Activated CD4-positive, alpha-beta T cell treated with anti-CD3 and anti-CD28 coated beads for 36 hours (primary cell): ENCODE measurements at places on chromosomes 3 and 15. TPM values are rescaled to one million over a fixed set of nuclear protein-coding genes. Genes with fewer than 3 reads are reported as not detected.
A peak's percentile ranks its signal among the peaks of the same experiment; 100 is the strongest.

- DNase-seq: peak; percentile 22
These were observed 60.5 kb downstream of the GLDN start for GRCh38 chr15:51401872-51402517.

GRCh38 chr3:105826778-105827634 lies 41.8 kb downstream of the CBLB start:
- DNase-seq: no peak

- DNase-seq: peak; percentile 70
These were observed 79.3 kb downstream of the ATP10A start for GRCh38 chr15:25783607-25784540.

DNA sequence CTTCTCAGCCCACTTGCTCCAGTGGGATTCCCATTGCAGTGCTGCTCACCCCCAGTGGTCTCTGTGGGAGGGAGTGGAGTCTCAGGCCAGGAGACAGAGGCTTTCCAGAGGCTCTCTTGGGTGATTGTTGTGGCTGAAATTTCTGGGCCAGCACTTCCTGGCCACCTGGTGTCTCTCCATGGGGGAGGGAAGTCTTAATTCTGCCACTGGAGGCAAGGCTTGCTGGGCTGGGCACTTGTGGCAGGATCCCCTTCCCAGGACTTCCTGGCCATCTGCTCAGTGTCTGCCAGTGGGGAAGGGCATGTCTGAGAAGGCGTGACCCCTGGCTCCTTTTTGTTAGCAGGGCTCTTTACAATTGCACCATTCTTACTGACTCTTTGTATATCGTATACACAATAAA lies 351.8 kb downstream of the GABRB3 start:
- no peak for DNase-seq

The IL16 gene
- 102 TPM for total RNA-seq

The LRCH3 gene
- 77.5 TPM for total RNA-seq

DNA sequence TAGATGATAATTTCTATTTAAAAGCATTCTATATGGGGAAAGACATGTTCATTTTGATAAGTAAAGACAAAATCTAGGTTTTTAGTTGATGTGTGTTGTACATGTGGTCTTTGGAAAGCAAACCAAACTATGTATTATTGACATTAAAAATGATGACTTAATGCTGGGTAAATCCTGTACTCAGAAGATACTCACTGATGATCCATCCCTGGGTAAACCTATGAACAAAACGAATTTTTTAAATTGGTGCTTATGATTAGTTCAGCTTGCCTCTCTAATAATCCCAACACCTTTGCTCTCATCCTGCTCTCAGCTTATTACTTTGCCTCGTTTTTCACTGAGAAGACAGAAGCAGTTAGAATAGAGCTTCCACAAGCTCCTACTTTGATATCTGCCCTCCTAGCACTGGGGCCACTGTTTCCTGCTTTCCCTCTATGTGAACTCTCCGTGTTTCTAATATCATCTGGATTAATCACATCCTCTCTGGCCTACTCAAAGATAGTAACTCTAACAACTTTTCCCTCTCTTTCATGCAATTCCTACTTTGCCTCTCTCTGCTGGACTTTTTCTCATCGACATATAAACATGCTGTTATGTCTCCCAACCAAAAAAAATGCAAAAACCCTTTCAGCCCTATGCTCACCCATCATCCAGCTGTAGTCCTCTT lies 29.3 kb downstream of the RARRES1 start:
- DNase-seq: no peak

The SLC22A14 gene
- total RNA-seq: not detected

The GPR171 gene
- 111 TPM for total RNA-seq

DNA sequence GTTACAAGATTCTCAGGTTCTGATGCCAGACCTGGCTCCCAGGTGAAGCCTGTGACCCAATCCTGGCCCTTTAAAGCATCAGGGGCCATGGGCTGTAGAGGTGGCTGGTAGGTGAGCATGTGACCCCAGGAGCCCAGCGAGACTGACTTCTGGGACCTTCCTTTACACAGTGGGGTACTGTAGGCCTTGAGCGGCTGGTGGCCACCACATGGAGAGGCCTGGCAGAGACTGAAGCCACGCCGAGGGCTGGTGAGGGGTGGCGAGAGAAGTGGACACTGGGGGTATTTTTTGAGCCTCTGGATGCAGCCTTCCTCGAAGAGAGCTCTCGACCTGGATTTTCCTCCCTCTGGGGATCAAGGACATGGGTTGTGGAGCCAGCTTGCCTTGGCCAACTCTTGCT lies 71.2 kb upstream of the ITGA11 start:
- DNase-seq: no peak

The CLEC3B gene
- not detected for total RNA-seq

The SLTM gene
- total RNA-seq: 85.9 TPM

The LNP1 gene
- 1.7 TPM for total RNA-seq

- DNase-seq: no peak
These were observed 90.0 kb downstream of the RBPMS2 start for GRCh38 chr15:64685230-64685888.

The MB21D2 gene
- 2.5 TPM for total RNA-seq

The COL6A5 gene
- total RNA-seq: not detected

The TRPM1 gene
- not detected for total RNA-seq

DNA sequence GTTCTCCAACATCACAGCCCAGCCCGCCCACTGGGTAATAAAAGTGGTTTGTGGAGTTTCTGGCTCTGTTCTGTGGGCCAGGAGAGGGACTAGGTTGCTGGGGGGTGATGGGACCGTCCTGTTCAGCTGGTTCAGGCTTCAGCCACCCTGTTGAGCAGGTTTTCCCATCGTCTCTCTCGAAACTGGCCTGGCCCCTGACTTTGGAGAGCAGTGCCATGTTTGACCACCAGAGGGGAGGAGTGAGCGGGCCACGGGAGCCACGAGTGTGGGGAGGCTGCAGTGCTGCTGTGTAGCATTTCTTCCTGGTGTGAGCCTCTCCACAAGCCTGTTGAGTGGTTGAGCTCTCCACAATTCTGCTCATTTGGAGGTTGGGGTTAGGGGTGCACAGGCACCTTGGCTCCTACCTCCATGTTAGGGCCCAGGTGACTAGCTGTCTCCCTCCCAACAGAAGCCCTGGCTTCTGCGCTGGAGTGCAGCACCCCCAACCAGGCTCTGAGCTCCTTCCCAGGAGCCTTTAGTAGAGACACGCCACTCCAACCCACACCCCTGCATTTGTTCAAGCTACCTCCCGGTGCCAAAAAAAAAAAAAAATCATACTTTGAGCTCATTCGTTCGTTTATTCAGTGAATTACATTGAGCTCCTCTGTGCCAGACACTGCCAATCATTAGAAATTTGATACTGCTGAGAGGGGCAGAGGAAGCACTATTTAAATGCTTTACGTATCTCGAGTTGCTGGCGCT lies 13.9 kb downstream of the SPINT1 start:
- DNase-seq: peak; percentile 89

DNA sequence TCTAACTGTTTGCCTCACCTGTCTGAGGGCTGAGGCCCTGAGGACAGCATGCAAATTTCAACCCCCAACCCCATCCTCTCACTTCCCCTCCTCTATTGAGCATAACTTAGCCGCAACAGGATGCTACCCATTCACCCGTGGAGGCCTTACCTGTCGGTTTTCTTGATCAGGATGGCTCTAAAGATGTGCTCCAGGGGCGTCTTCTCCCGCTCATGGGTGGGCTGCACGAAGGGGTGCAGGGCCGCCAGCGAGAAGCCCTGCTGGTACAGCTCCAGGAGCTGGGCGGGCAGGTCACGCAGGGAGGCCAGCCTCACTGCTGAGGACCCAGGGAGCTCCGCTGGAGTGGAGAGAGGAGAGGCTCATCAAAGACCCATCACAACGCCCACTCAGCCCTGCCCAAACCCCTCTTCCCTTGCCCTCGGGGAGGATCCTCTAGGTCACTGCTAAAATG lies 79.8 kb downstream of the RFTN1 start:
- DNase-seq: no peak

DNA sequence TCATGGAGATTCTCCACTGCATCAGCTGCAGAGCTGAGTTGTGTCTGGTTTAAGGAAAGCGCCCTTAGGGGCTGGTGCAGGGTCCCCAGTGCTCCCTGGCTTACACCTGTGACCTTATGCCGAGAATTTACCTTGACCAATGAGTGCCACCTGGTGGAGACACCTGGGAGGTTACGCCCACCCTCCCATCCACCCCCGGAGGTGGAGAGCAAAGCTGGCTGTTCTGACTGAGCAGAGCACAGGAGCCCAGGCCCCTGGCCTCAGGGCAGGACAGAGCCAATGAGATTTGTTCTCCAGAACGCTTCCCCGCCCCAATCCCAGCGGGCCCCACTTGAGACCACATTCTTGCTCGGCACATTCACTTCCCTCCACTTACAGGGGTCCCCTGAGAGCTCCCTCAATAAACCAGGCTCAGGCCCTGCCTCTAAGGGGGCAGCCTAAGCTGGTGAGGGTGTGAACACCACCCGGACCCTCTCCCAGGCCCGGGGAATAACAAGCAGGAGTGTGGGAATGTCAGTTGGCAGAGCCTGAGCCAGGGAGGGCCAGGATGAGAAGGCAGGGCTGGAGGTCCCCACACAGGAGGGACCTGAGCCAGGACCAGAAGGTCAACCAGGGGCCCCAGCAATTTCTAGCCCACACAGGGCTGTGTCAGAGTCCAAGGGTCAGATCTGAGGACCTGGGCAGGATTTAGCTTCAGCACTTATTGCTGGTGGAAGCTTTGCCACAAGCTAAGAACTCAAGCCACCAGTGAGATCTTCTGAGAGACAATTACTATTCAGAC lies 117.1 kb downstream of the TPRA1 start:
- DNase-seq: peak; percentile 63

The CAPN7 gene
- total RNA-seq: 18.4 TPM

DNA sequence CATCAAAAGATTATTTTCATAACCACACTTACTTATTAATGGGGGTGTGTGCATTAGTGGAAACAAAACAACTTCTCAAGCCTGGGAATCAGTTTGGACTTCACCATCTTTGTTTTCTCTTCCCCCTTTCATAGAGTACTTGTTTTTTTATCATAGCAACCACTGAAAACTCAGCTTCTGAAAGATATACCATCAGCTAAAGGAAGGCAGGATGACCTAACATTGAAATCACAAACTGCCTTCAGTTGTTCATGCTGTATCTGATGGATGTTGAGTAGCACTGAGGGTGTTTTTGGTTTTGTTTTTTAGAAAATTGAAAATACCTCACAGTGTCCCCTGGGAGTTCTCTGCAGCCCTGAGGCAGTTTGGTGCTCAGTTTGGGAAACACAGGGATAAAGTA lies 46.5 kb downstream of the NEK10 start:
- no peak for DNase-seq

GRCh38 chr3:30285188-30286006 lies 321.0 kb upstream of the TGFBR2 start:
- DNase-seq: no peak

The KBTBD13 gene
- not detected for total RNA-seq

- DNase-seq: peak; percentile 59
These were observed 498 bp downstream of the PDE12 start for GRCh38 chr3:57556459-57557084.

- DNase-seq: no peak
These were observed 274.8 kb downstream of the BBX start for GRCh38 chr3:107797586-107797985.

DNA sequence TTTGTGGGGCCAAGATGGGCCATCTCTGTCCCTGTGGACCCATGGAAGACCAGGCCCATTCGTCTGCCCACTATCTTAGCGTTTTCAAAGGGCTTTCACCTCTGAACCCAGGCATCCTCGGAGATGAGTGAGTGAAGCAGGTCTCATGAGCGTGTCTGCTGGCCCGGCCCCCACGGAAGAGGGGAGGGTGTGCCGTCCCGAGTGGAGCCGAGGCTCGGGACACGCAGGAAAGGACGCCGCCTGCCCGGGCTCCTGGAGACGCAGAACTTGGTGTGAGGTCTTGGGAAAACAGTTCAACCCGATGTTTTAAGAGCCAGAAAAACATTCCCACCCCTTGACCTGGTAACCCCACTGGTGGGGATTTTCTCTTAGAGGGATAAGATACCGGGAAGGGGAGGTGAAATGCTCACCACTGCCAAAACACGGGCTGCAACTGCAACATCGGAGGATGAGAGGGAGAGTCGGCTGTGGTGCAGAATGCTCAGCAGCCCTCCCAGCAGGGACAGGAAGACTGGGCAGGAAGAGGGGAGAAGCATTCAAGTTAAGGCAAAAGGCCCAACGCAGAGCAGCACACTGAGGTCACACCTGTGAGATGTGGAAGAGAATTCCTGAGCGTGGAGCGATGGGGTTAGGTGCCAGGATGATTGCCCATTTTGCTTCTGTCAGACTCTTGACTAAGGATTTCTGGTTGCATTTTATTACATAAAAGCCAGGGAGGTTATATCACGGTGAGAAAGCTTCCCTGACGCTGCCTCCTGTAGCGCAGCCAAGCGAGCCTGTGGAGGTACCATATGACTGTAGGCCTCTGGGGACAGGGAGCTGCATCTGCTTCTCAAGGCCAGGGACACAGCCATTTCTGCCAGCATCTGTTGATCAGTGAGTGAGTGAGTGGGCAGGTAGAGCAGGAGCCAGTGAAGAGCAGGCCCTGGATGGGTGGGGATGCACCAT lies 14.1 kb upstream of the STAB1 start:
- no peak for DNase-seq
